ENCODE measurements at places on chromosomes 2 and 18. TPM values are rescaled to one million over a fixed set of nuclear protein-coding genes. Genes with fewer than 3 reads are reported as not detected.
A peak's percentile ranks its signal among the peaks of the same experiment; 100 is the strongest.

DNA sequence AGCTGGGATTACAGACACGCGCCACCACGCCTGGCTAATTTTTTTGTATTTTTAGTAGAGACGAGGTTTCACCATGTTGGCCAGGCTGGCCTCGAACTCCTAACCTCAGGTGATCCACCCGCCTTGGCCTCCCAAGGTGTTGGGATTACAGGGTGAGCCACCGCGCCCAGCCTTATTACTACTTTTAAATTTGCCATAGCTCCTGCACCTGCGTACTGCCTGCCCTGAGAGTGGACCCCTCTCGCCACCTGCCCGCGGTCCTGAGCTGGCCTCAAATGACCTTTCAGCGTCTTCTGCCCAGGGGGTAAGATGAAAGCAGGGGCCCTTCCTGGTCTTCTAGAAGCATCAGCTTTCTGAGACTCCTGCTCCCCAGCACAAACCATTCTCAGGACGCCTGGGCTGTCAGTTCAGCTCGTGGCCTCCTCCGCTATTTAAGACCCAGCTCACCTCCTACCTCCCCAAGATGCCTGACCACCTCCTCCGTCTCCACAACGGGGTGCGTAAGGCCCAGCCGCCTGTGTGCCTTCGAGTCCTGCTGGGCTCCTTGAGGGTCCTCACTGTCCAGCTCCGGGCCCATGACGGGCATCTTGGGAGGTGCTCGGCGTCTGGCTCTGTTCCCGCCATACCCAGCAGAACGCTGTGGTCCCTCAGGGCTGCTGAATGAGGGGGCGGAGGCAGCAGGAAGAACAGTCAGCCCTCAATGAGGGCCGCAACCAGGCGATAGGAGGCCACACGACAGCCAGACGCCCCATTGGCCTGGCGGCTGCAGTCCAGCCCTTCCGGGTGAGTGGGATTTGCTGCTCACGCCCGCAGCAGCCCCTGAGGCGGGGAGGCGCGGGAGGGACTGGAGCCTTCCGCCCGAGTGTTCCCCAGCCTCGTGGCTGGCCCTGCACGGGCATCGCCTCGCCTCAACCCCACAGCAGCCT lies 266.6 kb downstream of the TFCP2L1 start:
- DNase-seq: peak; percentile 66

GRCh38 chr18:48164116-48164515 lies 233.7 kb upstream of the SMAD2 start:
- no peak for DNase-seq

GRCh38 chr2:172462849-172463381 lies 35.5 kb downstream of the ITGA6 start:
- no peak for DNase-seq

DNA sequence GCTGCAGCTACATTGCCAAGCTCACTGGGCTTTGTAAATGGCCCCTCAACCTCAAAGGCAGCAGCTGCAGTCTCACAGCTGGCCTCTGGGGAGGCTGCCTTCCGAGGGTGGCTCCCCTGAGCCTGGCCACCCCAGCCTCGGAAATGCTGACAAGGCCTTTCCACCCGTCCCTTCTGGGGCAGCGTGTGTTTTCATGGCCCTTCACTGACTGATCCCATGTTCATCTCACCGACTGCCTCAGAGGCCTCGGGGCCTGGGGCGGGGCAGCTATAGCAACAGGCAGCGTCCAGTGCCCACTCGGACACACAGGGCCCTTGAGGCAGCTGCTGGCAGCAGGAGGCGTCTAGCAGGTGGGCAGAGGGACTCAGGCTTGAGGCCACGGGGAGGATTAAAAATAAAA lies 149.7 kb downstream of the GLI2 start:
- DNase-seq: no peak

- peak; percentile 21 for DNase-seq
Measured at GRCh38 chr2:167196461-167197252, 308.4 kb downstream of the XIRP2 start.

DNA sequence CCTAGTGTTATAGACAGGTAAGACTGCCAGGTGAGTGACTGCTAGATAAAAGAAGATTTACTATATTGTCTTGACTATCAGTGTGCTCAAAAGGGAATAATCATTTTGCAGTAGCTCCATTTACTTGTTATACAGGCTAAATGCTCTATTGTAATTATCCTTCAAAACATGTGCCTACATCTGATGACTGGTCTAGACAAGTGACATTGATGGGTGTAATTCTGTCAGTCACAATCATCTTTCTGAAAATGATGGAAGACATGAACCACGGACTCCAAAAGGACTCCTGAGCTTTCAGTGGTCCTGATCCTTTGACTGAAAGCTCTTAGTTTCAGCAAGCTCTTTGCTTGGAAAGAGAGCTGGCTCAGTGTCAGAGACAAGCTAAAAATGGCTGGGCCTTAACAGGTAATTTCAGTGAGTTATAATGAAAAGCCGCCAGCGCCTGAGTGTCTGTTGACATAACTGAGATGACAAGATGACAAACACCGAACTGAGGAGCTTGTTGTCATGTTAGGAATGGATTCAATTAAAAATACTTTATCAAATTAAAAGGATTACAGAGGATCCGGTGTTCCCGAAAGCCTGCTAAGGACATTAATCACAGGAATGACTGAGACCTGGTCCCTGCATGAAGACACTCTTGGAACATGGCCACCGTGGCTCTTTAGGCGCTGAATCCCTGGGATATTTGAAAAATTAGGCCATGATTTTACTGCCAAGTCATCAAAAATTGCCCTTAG lies 141.7 kb downstream of the CMPK2 start:
- no peak for DNase-seq

- no peak for DNase-seq
Measured at GRCh38 chr2:73033142-73033765, 38.3 kb downstream of the SFXN5 start.

DNA sequence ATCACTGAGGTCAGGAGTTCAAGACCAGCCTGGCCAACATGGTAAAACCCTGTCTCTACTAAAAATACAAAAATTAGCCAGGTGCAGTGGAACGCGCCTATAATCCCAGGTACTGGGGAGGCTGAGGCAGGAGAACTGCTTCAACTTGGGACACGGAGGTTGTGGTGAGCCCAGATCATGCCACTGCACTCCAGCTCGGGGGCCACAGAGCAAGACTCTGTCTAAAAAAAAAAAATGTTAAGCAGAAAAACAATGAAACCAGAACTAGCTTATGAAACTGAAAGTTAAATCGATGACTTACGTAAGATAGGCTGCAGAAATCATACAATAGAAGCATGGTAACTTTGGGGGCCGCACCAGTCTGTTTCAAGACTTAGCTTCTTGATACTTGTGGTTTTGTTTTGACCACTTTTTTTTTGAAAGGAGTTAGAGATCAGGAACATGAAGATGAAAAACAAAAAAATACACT lies 6.2 kb upstream of the GPR155 start:
- DNase-seq: no peak

- no peak for DNase-seq
Measured at GRCh38 chr18:11112286-11112685, 37.1 kb downstream of the PIEZO2 start.

GRCh38 chr2:161606327-161606726 lies 17.9 kb upstream of the SLC4A10 start:
- no peak for DNase-seq

GRCh38 chr2:18540872-18541271 lies 19.6 kb downstream of the RDH14 start:
- no peak for DNase-seq

GRCh38 chr2:45825001-45825651 lies 173.7 kb downstream of the PRKCE start:
- no peak for DNase-seq

DNA sequence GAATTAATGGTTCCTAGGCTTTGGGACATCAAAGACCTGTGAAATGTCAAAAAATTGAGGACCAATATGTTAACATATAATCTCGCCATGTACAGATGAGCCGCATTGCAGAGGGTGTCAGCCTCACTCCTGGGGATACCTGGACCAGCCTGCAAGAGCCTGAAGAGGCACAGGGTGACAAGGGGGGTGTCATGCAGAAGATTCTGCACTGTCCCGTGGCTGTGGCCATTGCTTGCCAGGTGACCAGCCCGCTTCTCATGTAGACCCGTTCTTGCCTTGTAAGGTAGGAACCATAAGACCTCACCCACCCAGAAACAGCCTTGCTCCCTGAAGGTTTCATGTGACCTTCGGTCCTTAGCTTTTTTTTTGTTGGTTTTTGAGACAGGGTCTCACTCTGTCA lies 37.5 kb downstream of the TMEM37 start:
- DNase-seq: no peak

GRCh38 chr2:34831096-34831495 lies 1232.0 kb upstream of the FAM98A start:
- DNase-seq: no peak

GRCh38 chr2:29187926-29188325 lies 72.7 kb downstream of the CLIP4 start:
- no peak for DNase-seq

DNA sequence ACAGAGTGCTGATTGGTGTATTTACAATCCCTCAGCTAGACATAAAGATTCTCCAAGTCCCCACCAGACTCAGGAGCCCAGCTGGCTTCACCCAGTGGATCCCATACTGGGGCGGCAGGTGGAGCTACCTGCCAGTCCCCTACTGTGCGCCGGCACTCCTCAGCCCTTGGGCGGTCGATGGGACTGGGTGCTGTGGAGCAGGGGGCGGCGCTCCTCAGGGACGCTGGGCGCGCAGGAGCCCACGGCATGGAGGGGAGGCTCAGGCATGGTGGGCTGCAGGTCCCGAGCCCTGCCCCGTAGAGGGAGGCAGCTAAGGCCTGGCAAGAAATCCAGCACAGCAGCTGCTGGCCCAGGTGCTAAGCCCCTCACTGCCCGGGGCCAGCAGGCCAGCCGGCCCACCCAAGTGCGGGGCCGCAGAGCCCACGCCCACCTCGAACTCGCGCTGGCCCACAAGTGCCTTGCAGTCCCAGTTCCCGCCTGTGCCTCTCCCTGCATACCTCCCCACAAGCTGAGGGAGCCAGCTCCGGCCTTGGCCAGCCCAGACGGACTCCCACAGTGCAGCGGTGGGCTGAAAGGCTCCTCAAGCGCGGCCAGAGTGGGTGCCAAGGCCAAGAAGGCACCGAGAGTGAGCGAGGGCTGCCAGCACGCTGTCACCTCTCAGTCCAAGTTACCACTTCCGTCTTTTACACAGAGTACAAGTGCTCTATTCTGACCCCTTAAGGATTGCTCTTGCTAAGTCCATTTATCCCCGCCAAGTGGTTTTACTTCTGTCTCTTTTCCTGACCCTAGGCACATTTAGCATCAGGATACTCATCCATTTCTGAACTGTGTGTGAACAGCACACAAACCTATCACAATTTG lies 1.7 kb upstream of the RPE start:
- DNase-seq: no peak

DNA sequence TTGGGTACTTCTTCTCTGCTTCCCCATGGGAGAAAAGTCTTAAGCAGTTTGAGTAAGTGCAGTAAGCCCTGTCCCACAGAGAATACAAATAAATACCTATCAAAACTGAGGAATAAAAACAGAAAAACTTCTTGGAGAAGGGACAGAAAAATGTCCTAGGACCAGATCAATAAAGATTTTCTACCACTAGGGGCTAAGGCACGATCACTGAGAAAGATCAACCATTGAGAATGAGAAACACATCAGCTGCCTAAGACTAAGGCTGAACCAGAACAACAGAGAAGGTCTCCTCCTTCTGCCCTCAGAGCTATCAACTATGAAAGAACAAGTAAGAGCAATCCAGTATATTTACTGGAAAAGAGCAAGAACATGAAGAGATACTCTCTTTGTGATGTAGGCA lies 763.6 kb upstream of the LRRTM1 start:
- DNase-seq: no peak

DNA sequence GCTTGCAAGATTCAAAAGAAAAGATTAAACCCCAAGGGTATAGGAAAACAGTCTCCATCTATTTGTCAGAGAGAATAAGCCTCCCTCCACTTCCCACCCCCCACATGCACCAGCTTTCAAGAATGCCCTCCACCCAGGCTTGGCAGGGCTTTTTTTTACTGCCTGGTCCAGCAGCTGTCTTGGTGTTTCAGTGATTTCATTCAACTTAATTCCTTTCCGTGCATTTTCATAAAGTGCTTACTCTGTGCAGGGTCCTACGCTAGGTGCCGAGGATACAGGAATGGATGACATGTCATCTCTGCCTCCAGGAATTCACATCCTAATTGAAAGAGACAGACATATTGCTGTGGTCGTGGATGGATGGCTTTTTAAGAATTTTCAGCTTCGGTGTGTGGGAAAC lies 117.9 kb downstream of the LRATD1 start:
- no peak for DNase-seq

DNA sequence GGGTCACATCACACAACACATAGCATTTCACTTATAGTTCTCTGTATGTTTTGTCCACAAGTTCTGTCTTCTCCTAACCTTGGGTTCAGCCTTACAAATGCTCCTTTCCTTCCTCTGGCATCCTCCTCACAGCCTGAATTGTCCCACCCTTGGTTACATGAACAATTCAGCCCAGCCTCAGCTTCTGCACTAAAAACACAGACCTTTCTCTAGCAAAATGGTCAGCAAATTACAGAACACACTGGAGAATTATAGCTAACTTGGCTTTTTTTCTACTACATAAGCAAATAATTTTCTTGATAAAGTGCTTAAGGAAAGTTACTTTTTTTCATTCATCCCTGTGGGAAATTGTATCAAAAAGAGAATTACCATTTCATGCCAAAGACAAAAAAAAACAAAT lies 94.8 kb upstream of the COL5A2 start:
- DNase-seq: no peak

The SPP2 gene
- total RNA-seq: not detected

The ACTR1B gene
- 73.2 TPM for total RNA-seq

The CD8A gene
- total RNA-seq: 0.34 TPM

The SERPINB4 gene
- not detected for total RNA-seq

The PROM2 gene
- 0.95 TPM for total RNA-seq

The CHCHD5 gene
- 17.5 TPM for total RNA-seq

The NTSR2 gene
- total RNA-seq: not detected

The CBLN2 gene
- total RNA-seq: not detected

The CRYGD gene
- not detected for total RNA-seq

Measured in neural progenitor cell (in vitro differentiated cells).